ENCODE measurements at places on chromosomes 6 and 20.

DNA sequence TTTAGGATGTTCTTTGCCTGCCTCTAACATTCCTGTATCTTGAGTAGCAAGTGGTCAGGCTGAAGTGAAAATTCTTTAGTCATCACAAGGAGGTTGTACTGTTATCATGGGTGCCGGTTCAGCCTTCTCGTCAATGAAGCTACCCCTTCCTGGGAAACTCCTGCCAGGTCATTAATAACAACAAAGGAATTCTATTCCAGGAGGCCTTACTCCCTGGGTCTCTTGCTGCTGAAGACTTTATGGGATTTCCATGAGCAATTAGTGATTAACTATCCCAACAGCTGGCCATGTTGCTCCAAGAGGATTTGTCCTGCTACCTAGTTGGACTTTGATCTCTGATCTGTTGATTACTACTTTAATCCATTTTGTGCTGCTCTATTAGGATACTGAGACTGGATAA is 62.7 kb upstream of the ELOVL5 start:
- no peak for DNase-seq

DNA sequence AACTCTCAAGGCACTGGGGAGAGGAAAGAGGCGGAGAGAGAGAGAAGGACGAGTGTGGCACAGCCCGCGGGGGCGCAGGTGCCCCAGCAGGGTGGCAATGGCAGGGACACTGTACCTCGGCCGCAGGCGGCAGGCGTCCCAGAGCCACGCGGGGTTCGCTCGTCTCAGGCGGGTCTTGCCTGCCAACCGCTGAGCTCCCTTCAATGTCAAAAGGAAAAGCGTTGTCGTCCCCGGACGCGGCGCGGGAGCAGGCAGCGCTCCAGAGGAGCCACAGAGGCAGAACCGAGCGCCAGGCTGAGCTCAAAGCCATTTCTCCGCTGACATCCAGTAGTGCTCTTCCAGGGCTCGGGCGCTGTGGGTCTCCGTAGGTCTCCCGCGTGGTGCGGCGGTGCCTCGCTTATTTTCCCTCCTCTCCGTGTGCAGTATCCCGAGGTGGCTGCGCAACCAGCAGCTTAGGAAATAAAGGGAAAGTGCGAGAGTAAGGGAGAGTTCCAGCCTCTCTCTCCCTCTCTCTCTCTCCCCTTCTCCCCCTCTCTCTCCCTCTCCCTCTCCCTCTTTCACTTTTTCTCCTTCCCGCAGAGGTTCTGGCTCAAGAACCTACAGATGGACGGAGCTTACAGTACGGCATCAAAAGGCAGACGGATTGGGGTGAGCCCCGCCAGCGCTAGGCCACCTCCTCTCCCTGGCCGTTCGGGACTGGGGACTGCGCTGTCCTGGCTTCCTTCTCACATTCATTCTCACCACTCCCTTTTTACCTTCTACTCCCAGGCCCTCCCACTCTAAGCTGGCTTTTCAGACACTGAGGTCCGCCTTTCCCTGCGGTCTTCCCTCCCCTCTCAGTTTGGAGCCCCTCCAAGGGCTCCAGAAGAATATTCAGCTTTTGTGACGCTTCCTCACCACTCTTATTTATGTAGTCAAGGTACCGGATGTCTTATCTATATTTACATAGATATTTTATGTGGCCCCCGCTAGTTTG is at the start of gene LAMA4:
TSS of gene LAMA4 (minus strand) at position 727 of the 976 bp plus-strand sequence. CDS start at position 310, 417 bp downstream.
- no peak for DNase-seq

DNA sequence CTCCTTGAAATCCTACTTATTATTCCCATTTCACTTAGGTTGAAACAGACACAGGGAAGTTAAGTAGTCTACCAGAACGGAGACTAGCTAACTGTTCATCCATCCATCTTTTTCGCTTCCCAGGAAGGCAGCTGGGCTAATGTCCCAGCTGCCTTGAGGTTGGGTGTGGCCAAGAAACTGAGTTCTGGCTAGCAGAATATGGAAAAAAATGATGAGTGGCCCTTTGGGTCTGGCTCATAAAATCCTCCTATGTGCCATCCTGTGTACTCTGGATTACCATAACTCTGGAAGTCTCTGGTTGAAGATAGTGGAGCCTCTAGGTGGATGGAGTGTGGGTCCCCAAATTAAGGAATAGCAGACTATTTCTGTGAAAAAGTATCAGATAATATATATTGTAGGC is 206.2 kb downstream of the HIVEP2 start:
- no peak for DNase-seq

DNA sequence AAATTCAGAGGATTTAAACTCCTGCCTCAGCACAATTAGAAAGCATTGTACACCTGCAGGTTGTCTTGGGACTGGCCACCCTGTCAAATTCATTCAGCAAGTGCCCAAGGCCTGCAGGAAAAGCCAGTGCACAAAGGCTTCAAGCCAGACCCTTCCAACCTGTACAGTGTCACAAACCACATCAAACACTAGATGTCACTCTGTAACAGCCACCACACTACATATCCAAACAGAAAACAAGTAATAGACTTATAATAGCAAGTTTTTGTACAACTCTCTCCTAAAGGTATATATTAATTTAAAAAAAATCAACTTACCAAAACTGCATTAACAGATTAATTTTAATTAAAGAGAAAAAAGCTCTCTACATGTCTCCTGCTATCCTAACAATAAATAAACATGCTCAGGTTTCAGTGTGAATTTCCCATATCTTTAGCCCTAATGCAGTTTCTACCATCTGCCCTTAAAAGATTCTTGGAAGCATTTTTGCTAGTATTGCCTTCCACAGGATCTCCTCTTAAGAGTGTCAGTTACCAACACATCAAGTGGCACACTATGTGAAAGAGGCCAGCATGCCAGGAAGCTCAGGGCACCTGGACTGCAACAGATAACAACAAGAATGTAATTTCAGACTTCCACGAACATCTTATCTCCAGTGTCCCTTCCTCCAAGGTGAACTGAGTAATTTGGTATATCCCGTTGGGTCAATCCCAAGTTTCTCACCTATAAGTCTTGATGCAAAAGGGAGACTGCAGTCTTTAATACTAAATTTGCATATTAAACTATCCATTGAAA is 47.5 kb downstream of the RALGAPA2 start:
- peak; percentile 29 for DNase-seq

- DNase-seq: peak; percentile 13
Observed at GRCh38 chr6:52162940-52163908, 23.0 kb upstream of the IL17A start.

DNA sequence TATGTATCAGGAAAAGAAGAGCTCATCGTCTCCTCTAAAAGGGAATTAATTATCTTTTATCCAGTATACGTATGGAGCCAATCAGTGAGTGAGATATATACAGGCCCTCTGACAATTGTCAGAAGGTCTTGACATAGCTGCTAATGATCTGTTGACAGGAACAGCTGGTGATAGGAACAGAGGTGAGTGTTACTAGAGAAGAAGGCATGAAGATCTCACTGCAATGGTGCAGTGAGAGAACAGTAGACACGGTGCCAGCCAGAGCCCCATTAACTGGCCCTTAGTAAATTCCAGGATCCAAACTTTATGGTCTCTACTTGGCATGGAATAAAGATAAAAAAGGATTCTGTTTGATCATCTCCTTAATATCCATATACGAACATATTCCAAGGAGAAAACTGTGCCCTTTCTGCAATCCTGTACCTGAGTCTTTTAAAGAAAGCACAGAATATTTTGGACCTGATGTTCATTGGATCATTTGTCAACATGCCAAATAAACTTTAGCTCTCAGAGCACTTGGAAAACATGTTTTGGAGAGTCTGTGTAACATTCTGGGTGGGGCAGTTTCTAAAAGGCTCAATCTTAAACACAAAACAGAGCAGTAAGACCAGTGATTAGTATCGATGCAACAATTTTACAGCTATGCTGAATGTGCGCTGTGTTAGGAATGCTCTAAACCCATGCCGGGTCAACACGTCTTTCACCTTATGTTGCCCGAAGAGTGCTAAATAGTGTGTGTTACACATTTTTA is 135.8 kb upstream of the CITED2 start:
- DNase-seq: no peak

DNA sequence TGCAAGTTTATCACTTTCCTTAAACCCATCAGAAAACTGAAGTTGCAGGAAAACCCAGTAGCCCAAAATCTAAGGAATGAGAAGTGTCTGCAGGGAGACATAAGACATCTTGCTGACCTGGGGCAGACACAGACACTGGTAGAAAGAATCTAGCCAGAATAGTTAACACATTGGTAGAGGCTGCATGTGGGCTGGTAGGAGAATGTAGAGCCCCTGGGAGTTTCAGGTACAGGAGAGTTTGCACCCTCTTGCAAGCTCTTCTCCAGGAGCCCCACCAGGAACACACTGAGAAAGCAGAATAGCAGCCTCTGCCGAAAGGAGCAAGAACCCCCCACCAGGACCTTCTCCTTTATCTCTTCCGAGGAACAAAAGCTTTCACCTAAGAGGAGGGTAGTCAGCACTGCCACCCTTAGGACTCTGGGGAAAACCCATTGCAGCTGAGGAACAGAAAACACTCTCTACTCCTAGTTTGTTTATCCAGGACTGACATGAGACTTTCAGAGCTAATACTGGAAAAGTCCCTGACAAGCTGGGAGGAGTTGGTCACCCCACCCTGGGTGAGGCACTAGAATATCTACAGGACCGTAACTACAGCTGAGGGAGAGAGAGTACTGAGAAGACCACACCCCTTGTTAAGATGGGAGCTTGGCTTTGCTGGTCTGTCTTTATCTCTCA is 10.5 kb upstream of the OGFRL1 start:
- no peak for DNase-seq

DNA sequence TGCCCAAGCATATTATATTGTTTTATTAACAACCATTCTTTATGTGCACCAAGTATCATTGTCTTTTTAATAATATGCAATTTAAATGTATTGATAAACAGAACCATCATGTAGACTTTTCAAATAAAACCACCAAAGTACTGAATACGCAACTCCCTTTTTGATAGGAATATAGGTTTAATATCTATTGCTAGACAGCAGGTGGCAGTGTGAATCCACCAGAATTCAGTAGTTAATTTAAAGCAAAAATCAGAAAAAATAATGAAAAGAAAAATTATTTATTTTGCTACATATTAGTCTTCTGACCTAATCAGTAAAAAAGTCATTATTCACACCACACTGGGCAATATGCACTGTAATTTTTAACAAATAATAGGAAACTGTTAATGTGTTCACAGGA is 143.7 kb downstream of the KLHL32 start:
- DNase-seq: peak; percentile 14

GRCh38 chr20:25058051-25058846 is at the start of gene ACSS1:
Gene ACSS1, minus strand, starts transcription at chr20:25058139. Its CDS starts 37 bp downstream, at chr20:25058102.
- DNase-seq: peak; percentile 91

DNA sequence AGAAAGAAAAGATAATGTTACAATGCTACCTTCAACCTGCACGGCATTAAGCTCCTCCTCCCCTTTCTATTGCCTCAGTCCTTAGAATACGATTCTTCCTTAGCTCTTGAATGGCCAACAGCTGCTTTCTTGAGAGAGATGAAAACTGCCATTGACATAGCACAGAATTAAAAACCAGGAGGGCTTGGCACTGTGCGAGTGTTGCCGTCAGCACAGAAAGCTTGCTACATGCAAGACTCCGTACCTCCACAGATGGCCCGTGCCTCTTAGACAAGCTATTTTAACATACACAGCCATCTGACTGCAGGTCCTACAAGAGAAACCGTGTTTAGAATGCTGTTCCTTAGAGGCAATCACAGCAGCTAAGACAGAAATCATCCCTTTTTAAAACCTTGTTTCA is 51.7 kb downstream of the ALDH5A1 start:
- DNase-seq: no peak

- no peak for DNase-seq
Observed at GRCh38 chr6:115882174-115882573, 178.5 kb downstream of the FRK start.

Measured in B cell (primary cell).